ENCODE measurements at places on chromosomes 2 and 18.

DNA sequence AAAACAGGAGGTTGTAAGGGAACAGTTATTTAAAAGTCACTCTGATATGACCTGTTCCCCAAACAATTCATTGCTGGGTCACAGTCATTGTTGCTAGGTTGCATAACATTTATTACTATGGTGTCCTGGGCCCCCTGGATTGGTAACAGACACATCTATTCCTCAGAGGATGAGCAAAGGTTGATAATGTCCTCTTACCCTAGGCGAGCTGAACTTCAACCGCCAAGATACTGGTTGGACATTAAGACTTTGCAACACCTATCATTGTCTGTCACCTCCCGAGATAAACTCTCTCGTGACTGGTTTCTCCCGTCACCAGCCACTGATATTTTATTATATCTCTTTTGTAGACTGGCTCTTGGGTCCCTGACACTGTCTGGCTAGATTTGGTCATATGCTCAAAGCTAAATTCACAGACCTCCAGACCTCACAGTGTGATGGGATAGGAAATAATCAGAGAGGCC, 361.3 kb downstream of the ZNF521 start:
- DNase-seq = no peak

DNA sequence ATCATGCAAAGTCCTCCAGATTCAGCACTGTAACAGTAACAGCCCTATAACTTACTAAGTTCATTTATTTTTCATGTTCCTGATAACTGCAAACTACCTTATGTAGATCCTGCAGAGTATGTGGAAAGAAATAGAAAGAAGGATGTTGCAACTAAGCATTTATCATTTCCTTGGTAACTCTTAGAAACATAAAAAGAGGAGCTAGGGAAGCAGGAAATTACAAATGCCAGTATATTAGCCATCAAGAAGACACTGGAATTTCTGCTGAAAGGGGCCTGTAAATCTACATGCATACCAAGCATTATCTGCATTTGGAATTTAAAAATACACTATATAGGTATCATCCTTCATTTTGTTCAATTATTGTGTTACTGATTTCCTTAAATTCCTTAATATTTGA, 66.8 kb downstream of the PDE11A start:
- no peak for DNase-seq

GRCh38 chr2:213279116-213279620, 5.1 kb upstream of the SPAG16 start:
- no peak for DNase-seq

DNA sequence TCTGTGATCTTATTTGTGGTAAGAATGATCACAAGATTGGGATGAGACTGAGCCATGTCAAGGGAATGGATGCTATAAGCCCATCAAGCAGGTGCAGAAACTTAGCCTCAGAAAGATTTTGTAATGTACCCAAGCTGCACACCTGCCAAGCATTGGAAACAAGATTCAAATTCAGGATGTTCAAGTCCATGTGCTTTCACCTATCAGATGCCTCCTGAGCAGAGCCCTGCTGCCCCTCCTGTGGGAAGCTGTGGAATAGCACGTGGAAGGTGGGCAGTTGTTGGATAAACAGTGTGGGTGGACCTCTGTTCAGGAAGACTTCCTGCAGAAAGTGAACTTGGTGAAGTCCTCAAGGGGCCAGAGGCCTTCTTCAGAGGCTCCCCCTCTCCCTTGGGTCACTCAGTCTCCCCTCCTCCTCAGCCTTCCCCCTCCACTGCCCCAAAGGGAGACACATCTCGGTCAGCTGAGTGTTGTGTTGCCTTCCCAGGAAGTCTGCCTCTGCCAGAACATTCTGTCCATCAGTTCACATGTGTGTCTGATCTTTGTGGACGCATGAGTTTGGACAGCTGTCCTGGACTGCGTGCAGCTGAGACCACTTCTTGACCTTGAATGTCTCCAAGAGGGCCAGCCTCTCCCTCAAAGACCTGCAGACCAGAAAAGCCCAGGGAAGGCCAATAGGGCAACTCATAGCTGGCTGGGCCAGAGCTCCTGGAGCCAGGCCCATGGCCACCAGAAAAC, 186.1 kb downstream of the INHBB start:
- no peak for DNase-seq

- no peak for DNase-seq
Measured at GRCh38 chr2:180497621-180498152, 482.7 kb upstream of the UBE2E3 start.

- no peak for DNase-seq
Measured at GRCh38 chr2:15950088-15950952, 10.0 kb downstream of the MYCN start.

GRCh38 chr18:34978533-34978893, 62.7 kb upstream of the MAPRE2 start:
- no peak for DNase-seq

DNA sequence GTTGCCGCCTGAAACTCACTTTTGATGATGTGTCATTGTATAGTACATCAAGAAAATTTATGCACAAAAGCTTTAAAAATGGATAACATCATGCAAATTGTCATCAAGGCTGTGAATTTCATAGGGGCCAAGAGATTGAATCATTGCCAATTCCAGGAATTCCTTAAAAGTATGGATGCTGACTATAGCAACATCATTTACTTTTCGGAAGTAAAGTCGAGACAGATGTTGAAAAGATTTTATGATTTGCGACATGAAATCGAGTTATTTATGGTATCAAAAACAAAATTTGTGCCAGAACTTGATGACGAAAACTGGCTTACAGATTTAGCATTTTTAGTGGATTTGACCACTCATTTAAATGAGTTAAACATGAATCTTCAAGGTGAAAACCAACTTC, 56.3 kb downstream of the ASB1 start:
- DNase-seq = no peak

GRCh38 chr2:154240921-154241379, 369.2 kb downstream of the GALNT13 start:
- no peak for DNase-seq

- no peak for DNase-seq
Measured at GRCh38 chr2:33788044-33788443, 188.9 kb upstream of the FAM98A start.

DNA sequence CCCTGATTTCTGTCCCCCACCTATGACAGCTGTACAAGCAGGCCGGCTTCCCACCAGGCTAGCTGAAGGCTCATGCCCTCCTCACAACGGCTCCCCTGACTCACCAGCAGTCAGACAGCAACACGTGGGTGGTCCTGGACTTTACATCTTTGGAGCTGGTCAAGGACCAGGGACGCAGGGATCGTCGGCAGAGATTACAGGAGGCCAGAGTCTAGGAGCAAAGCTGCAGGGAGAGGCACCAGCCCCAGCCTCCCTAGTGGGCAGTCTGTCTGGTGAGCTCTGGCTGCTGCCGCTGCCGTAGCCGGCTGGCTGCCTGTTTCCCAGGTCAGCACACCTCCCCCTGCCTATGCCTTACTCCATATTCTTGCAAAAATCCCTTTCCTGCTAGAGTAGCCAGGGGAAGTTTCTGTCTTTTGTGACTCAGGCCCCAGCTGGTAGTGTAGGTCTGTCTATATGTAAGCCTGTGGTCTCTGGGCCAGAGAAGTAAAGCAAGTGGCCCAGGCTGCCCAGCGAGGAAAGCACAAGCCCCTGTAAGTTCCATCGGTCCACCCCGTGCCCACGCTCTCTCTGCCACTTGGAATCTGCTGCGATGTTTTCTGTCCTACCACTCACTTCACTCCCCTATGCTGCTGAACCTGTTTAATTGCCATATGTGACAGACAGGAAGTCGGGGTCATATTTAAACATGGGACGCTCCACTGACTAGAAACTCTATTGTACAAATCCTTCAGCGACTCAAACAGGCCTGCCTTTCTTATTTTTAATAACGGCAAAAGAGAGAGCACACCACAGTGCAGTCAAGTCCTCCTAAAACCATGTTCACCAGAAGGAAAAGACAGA, 2.4 kb upstream of the ARHGEF4 start:
- no peak for DNase-seq

- no peak for DNase-seq
Measured at GRCh38 chr2:112817082-112817689, 19.4 kb downstream of the IL1B start.

DNA sequence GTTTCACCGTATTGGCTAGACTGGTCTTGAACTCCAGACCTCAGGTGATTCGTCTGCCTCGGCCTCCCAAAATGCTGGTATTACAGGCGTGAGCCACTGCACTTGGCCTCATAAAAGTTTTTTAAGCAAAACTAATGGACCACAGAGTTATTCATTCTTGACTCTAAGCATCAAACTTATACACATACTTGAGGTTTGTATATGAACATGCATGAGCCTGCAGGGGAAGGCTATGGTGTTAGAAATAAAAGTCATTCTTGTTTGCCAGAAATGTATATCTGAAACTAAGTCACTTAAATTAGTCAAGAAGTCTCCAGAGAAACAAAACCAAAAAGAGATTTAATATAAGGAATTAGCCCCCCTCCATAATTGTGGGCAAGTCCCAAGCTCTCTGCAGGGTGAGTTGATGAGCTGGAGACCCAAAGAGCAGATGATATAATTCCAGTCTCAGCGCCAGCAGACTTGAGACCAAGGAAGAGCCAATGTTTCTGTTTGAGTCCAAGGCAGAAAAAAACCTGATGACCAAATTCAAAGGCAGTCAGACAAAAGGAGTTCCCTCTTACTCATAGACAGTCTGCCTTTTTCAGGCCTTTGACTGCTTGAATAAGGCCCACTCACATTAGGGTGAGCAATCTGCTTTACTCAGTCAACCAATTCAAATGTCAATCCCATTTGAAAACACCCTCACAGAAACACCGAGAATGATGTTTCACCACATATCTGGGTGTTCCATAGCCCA, 69.0 kb upstream of the DSG1 start:
- no peak for DNase-seq

GRCh38 chr2:62920070-62920469, 130.6 kb upstream of the OTX1 start:
- DNase-seq = no peak

DNA sequence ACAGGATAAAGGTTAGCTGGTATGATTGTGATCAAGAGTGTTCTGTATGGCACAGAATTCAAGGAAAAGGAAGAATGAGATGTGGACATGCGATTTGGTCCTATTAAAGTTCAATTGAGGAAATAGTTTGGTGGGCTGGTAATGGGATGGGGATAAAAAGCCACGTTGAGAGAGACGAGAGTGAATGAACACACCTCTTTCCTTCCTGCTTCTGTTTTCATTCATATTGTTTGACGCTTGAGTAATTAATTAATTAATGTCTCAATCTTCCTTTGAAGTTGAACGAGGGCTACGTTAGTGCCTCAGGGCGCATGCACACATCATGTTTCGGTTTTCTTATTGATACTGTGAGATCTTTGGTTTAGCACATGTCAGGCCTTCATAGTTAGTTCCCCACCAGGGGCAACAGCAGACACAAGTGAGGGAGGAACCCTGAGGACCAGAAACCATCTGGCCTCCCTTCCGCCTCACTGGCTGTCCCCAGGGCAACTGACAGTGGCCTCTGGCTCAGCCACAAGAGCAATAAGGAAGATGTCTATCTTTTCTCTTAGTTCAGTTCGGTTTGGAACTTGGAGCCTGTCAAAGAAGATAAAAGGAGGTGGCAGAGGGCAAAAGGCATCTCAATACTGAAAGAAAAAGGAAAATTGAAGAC, 116.0 kb downstream of the LIPG start:
- DNase-seq = peak; percentile 25

DNA sequence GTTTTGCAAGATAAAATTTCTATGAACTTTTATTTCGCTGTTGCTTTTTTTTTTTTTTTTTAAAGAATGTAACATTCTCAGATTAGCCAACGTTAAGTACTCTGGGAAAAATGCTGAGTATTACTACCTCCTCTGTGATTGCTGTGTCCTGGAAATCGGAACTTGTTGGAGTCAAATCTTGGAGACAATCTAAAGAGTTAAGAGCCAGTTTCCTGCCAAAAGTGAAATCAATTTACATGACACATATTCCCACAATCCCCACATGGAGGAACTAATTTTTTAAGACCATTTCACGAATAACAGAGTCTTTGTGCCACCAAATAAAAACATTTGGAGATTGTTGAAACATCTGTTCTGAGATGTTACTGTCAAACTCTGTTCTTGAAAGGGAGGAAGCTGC, 127.8 kb downstream of the MEP1B start:
- no peak for DNase-seq

DNA sequence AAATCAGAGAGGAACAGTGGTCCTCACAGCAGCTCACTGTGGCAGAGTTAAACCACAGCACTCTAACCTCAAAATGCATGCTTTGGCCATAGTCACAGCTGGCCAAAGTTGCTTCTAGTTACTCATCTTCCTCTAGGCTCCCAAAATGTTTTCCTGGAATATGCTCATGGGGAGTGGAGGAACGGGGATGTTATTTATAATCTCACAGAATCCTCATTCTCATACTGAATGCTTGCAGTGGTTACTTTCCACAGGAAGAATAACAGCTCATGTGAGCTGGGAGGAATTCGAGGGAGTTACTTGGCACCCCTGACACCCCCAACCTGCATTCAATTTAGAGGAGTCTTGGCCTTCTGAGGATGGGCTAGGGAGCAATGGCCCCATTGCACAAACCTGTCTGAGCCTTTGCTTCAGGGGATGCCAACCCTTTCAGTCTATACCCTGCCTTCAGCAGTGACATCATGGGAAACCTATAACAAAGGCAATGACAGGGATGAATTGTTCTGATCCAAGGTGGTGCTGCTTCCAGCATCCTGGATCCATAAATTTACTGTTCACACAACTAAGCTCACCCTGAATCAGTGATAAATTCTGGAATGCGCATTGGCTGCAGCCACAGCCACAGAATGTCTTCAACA, 22.4 kb upstream of the CCBE1 start:
- DNase-seq = no peak

DNA sequence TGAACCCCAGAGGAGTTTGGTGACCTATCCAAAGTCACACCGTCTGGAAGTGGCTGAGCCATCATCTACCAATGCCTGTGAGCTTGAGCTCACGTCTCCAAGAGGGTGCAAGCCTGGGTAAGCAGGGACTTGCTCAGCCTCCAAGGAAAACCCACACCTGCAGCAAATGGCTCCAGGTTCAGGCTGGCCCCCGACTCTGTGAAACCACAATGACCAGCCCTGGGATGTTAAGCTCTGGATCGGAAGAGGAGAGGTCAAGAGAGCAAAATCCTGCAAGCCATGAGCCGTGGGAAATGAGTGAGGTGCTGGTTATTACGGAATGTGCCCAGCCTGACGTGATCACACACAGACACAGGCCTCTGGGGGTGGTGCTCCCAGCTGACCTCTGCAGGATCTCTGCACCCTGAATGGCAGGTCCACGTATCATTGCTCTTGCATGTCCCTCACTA, 94.1 kb upstream of the OTOS start:
- no peak for DNase-seq

GRCh38 chr2:155839436-155839835, 493.1 kb downstream of the NR4A2 start:
- no peak for DNase-seq

All from DMS 273 treated with DMSO at 0.1 percent for 48 hours (cell line).